Right cardiac atrium (tissue), 5 donors: ENCODE measurements at places on chromosomes 1 and 21.

DNA sequence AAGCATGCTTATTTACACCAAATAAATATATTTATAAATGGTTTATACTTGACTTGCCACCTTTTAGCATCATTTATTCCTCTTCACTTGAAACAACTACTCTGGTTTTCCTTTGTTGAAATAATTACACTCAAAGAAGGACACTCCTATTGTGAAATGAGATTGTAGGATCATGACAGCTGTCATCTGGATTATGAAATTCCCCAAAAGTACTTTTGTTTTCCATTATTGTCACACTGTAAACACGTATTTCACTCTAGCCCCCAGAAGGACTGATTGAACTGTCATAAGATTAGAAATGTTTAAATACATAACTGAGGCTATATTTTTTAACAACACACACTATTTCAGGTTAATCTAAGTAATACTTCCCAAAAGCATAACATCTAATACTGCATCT lies 593.8 kb downstream of the LRRIQ3 start:
- no peak for DNase-seq

DNA sequence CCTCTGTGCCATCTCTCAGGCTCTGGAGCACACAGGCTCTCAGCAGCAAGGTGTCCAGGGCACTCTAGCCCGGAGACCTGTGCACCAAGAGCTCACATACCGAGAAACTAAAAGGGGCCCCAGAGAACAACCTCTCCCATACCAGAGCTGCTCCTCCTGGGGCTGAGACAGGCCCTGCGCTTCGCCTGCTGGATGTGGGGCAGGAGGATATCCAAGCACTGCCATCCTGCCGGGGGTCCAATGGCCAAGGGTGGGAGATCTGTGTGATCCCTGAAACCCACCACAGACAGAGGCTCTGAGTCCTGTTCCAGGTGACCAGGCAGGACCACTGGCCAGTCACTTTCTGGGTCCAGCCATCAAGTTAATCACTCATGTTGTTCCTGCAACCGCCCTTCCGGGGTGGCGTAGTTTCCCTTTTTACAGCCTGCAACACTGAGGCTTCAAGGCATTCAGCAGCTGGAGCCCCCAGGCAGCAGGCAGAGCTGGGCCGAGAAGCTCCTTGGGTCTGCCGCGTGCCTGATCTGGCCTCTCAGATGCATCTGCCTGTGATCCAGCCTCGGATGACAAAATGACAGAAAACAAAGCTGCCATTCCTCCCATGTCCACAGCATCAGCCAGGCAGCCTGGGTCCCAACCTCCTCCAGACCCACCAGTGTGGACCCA lies 36.7 kb upstream of the ACTRT2 start:
- no peak for DNase-seq

DNA sequence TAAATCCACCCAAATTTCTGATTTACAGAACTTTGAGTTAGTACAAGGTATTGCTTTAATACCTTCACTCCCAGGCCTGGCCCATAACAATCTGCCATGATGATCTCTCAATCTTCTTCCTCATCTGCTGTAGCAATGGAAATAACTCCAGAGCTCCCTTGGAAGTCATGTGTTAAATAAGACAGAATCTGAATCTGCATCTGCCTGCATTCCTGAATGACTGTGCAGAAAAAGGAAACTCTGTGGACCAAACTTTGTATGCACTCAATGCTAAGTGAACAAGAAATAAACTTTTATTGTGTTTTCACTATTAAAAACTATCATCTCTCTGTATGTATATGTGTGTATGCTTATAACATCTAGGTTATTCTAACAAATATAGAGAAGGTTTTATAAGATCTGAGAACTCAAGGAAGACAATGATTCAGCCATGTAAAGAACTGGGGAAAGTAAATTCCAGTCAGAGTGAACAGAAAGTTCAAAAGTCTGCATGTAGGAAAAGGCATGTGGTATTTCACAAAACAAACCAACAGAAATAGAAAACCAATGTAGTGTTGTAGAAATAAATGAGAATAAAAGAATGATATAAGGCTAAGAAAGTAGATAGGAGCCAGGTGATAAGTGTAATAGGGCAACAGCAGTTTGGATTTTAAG lies 390.2 kb downstream of the USH2A start:
- no peak for DNase-seq

DNA sequence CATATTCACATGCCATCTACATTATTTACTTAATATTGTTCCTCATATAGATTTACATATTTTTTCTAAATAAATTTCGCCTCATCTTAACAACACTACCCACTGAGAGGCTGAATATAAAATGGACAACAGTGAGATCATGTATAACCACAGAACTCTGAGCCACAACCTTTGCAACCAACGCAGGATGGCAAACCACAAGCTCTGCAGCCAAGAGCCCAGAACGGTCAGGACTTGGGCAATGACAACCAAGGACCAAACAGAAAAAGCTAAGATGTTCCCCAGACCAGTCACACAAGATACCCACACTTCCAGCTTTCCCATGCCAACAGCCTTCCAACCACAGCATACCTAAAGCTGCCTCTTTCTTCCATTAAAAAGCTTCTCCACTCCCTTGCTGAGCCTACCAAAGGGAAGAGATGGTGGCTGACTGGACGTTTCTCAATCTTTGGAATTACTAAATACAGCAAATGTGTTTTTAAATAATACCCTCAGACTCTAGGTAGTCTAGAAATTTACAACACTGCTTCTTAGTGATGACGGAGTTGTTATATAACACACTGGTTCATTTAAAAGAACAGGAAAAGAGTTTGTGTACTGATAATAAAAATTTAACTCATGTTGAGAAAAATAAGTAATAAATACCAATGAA lies 117.9 kb downstream of the AKT3 start:
- DNase-seq = no peak

GRCh38 chr1:218464871-218465270 lies 119.7 kb downstream of the TGFB2 start:
- DNase-seq = no peak

DNA sequence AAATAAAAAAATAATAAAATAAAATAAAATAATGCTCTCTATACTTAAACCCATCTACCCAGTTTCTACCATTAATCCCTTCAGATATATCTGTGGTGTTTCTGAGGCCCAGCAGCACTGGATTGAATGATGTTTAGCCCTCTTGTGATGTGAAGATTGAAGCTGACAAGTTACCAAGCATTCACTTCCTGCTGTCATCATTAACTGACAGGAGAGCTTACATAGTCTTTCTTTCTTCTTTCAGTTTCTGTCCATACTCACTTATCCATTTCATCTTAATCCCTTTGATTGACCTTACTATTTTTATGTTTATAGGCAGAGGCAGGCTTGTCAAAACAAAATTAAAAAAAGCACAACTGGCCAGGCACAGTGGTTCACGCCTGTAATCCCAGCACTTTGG lies 38.8 kb upstream of the PGD start:
- DNase-seq = no peak

DNA sequence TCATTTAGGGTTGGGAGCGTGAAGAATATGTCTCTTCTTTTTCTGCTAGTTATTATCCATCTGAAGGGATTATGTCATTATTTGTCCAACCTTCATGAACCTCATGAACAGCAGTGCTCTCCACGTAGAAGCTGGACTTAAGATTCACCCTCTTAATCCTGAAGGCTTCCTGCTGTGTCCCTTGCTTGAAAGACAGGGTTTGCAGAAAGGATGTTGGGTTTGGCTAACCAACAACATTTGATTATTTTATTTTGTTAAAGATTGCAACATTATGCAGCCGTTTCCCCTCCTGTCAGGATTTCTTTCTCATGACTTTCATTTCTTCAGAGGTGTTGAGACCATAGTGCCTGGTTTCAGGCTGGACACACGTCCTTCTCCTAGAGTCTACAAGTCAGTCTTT lies 75.2 kb downstream of the NGF start:
- DNase-seq = no peak

- DNase-seq = no peak
Observed at GRCh38 chr1:60470246-60470645, 396.7 kb upstream of the C1orf87 start.

DNA sequence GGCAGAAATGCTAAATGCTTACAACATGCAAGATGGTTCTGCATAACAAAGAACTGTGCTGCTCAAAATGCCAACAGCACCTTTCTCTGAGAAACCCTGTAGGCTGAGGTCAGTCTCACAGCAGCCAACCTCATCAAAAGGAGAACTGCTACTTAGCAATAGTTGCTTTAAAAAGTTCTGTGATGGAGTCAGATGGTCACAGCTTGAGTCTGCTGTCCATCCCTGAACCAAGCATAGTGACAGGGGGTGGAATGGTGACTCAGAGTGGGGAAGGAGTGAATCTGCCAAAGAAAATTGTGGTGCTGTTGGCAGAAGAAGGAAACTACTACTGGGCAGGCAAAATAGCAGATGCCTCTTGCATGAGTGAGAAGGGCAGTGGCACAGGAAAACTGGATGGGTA lies 106.0 kb upstream of the FAM78B start:
- DNase-seq = no peak

- no peak for DNase-seq
Observed at GRCh38 chr21:38777531-38777930, 28.2 kb upstream of the ETS2 start.

- DNase-seq = no peak
Observed at GRCh38 chr1:209430107-209430506, 153.4 kb upstream of the CAMK1G start.

GRCh38 chr1:183652107-183652506 lies 1.0 kb downstream of the APOBEC4 start:
- no peak for DNase-seq

GRCh38 chr1:168091720-168092550 lies 44.8 kb downstream of the GPR161 start:
- no peak for DNase-seq

- no peak for DNase-seq
Observed at GRCh38 chr1:209335178-209335577, 248.3 kb upstream of the CAMK1G start.

- DNase-seq = no peak
Observed at GRCh38 chr1:65963156-65963888, 170.6 kb downstream of the PDE4B start.

DNA sequence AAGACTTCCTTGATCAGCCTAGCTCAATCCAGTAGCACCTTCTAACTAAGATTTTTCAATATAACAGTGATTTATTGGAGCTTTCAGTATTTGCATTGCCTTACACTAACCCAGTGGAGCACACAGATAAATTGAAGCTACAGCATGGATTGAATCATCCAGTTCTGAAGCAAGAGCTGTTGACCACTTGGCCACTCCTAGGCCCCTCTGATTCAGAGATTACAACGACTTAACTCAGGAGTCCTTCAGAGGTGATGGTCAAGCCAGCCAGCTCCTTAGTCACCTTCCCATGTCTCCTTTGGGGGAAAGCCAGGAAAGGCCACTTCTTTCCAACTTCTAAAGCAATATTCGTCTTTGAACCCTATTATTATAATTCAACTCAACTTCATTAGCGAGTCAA lies 151.8 kb downstream of the TENT5C start:
- DNase-seq = no peak

DNA sequence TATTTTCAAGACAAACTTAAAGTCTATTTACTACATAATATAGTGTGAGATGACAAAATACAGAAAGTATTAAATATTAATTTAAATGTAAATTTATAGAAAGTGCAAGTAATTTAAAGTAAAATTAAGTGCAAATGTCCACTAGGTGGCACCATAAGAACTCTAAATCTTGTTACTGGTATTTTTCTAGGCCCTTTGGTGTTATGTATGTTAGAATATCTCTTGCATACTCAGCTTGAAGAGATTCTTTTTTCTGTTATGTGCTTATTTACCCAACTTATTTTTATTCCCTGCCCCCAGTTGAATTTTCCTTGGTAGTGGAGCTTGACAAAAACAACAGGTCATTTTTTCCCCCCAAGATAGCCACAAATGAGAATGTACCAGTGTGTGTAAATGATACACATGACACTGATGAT lies 71.5 kb downstream of the RPS6KC1 start:
- DNase-seq = no peak

GRCh38 chr1:81337226-81337625 lies 463.5 kb upstream of the ADGRL2 start:
- no peak for DNase-seq

- DNase-seq = no peak
Observed at GRCh38 chr1:228098323-228098931, 4.7 kb downstream of the C1orf35 start.

DNA sequence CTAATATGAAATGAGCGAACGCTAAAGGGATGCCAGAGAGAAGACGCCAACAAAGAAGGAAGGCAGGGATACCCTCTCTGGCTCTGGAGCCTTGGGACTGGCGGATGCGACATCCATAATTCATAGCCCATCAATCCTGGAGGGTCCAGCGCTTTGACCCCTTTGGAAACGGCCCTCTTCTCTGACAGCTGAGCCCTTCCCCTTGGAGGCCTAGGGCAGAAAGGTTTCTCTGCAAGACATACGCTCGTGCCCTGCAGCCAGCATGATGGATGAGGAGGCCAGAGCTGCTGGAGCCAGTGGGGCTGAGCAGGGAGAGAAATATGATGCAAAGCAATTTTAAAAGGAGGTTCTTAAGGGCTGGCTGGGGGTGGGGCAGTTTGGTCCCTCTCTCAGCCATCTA lies 22.2 kb downstream of the OPTC start:
- DNase-seq = no peak

DNA sequence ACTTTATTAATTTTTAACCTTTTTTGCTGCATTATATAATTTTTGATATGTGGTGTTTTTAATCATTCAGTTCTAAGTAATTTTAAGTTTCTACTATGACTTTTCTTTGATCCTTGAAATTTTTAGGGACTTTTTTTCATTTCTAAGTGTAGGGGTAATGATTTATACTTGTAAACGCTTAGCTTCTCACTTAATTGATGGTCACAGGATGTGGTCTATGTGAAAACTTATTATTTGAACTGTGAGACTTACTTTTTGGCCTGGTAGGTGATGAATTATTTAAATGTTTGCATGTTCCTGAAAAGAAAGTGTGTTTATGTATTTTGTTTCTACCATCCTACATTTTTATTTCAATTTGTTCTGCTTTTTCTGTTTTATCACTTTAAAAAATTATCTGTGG lies 17.2 kb downstream of the ALPL start:
- no peak for DNase-seq

DNA sequence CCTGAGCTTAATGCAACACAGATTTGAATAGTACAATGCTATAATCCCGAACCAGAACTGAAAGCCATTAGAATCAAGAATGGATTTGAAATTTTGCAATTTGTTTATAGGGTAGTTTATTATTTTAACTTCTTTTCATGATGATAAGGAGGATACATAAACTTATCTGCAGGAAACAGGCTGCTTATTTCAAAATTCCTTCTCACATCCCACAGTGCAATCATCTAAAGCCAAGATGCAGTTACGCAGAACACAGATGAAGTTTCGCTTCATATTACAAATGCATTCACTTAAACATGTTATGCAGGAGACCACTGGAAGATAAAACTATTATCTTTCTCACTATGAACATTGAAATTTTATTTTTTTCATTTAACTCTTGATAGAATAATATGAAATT lies 1019.6 kb downstream of the PLA2G4A start:
- DNase-seq = no peak
